ENCODE measurements at places on chromosomes 5 and 9.

- no peak for DNase-seq
These were observed 72.2 kb downstream of the PTTG1 start for GRCh38 chr5:160493806-160494338.

DNA sequence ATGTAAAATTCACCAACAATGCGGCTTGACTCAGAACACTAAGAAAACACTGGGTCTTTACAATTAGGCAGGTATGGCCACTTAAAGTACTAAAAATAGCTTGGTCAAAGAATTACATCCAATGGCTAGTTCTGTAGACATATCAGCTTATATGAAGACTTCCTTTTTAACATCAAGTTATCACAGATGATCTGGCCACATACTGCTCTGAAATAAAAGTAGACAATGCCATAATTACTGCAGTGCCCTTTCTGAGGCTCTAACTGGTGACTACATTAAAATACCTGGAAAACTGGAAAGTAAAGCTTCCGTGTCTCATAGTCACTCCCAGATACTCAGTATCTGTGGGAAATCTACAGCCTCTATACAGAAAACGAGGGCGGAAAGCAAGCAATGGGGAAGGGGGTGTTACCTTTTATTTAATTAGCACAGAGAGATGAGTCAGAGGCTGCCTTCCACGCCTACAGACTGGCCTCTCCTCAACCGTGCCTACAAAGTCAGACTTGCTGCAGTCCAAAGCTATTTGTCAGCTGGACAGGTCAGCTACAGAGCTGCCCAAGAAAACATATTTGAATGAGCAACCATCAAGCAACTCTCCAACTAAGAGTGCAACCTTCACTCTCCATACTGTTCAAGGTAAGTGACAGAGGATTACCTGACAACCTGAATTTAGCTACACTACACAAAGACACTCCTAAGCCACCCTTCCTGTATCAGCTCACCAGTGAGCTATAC, 8.7 kb downstream of the SERINC5 start:
- DNase-seq: no peak

DNA sequence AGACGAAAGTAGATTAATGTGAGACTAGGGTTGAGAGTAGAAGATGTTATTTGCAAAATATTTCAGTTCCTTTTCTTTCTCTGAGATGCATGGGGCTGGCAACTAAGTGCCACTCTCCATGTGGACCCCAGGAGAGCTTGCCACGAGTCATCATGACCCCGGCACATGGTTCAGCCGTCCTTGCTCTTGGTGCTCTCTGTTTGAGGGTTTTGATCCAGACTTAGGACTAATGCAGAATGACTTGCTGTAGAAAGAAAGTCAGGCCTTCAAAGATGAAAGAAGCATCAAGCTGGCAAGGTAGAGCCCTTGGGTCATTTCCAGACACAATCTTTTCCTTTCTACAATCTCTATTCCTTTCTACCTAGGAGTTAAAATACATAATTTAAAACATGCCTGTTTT, 84.7 kb downstream of the RASGRF2 start:
- DNase-seq: no peak

DNA sequence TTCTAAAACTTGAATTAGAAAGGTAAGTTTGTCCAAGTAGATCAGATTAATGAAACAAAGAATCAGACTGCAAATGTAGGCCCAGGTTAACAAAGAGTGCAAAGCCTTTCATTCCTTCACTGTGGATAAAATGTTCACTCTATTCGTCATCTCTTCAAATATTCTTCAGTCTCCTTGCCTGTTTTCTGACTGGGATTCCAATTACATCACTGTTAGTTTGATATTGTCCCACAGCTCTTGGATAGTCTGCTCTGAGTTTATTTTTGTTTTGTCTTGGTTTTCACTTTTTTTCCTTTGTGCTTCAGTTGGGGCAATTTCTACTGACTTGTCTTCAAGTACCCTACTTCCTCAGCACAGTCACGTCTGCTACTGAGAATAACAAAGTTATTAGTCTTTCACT, 38.5 kb upstream of the GZMA start:
- no peak for DNase-seq

- DNase-seq: no peak
These were observed 123.3 kb upstream of the MVB12B start for GRCh38 chr9:126203313-126203712.

- no peak for DNase-seq
These were observed 46.9 kb downstream of the AHRR start for GRCh38 chr5:368183-369084.

GRCh38 chr9:90141723-90142122, 500.9 kb downstream of the DIRAS2 start:
- DNase-seq: peak; percentile 46

DNA sequence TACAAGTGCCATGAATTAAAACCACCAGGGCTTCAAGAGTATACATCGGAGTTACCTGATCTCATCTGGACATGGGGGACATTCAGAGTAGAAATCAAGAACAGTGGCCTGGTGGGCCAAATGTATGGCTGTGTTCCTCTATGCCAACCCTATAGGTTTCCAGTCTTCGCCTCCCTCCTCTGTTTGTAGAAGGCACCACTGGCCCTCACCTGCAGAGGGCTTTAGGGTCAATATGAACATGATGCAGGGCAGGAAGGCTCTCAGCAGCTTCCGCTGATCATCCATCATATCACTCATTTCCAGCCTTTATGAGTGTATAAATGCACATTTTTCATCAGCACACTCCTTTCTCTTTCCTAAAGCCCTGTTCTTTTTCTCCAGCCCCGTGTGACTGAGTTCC, 555.5 kb upstream of the BRINP1 start:
- DNase-seq: no peak

GRCh38 chr5:76790632-76791290, 28.1 kb upstream of the F2RL1 start:
- no peak for DNase-seq

DNA sequence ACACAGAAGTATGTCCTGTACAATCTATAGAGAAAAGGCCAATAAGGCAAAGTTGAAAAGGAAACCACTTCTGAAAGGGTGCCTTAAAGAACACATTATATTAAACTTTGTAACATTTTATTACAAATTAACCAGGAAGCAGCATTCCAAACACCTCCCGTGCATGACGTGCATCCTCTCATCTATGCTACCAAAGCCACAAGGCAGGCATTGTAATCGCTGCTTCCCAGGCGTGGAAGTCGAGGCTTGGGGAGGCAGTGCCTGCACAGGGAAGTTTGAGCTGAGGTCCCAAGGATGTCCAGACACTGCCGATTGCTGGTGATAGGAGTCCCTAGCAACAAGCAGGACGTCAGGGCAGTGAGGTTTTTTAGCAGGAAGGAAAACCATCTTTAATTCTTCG, 44.3 kb upstream of the BARHL1 start:
- no peak for DNase-seq
